ENCODE measurements at places on chromosomes 1 and 21. TPM values are rescaled to one million over a fixed set of nuclear protein-coding genes. Genes with fewer than 3 reads are reported as not detected.
A peak's percentile ranks its signal among the peaks of the same experiment; 100 is the strongest.

The NBPF26 gene
- total RNA-seq: 9.0 TPM

The AVPR1B gene
- not detected for total RNA-seq

The DENND2C gene
- 0.22 TPM for total RNA-seq

The KPRP gene
- not detected for total RNA-seq

The C1orf185 gene
- not detected for total RNA-seq

DNA sequence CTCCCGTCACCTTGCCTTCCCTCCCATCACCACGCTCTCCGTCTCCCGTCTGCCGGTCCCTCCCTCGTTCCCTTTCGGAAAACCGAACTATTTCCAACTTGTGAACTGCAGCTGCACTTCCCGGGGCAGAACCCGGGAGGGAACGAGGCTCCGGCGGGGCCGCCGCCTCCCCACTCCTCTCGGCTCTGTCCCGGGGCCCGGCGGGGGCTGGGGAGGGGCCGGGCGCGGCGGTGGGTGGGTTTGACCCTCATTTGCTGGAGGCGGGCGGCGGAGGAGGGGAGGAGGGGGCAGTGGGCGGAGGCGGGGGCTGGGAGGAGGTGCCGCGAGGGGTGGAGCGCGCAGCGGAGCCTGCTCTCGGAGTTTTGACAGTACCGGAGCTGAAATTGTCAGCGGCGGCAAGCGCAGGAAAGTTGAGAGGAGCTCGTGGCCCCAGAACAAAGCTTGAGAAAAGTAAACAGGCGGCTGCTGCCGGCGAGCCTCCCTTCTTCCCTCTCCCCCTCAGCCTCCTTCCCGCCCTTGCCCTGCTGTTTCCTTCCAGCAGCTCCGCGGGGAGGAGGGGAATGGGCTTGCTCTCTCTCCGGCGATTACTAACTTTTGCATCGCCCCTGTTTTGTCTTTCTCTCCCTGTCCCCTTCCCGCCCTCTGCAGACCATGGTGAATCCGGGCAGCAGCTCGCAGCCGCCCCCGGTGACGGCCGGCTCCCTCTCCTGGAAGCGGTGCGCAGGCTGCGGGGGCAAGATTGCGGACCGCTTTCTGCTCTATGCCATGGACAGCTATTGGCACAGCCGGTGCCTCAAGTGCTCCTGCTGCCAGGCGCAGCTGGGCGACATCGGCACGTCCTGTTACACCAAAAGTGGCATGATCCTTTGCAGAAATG, 2.9 kb downstream of the LMO4 start:
- peak; percentile 67 for DNase-seq

GRCh38 chr1:219067350-219067712, 106.3 kb upstream of the LYPLAL1 start:
- DNase-seq: no peak

GRCh38 chr21:28636752-28637691, 355.7 kb downstream of the LTN1 start:
- DNase-seq: peak; percentile 96

DNA sequence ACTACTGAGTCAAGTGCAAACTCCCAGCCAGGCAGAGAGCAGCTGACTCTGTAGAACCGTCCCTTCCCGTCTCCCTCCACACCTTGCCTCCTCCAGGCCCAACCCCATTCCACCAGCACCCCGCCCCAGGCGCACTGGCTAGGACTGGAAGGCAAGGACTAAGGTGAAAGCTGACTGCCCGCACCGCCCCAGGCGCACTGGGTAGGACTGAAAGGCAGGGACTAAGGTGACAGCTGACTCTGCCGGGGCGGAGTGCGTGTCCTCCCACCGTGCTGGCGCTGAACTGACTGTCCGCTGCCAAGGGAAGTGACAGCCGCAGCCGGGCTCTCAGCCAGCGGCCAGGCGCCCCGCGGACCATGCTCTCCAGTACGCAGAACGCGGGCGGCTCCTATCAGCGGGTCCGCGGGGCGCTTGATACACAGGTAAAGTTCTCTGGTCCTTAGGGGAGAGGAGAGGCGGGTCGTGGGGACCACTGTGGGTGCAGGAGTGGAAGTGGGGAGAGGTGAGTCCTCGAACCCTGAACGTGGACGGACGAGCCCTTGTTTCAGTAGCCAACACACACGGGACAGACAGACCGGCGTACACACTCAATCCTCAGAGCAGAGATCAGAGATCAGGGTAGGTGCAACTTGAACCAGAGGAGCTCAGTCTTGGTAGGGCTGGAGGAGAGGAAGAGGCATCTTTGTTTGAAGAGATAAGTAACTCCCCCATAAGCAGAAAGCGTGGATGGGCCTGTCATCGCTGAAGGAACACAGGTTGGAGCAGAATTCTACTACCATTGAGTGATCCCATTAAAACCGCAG, 58.0 kb downstream of the RBM11 start:
- no peak for DNase-seq

GRCh38 chr1:206636671-206637070, 1.3 kb downstream of the DYRK3 start:
- no peak for DNase-seq

DNA sequence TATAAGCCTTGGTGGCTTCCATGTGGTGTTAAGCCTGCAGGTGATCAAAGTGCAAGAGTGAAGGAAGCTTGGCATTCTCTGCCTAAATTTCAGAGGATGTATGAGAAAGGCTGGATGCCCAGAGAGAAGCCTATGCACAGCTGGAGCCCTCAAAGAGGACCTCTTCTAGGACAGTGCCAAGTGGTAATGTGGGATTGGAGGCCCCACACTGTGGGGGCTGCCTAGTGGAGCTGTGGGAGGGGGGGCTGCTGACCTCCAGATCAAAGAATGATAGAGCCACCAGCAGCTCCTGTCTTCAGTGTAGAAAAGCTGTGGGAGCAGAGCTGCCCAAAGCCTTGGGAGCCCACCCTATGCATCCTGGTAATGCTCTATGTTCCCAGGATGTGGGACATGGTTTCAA, 1512.7 kb upstream of the TPTE start:
- peak; percentile 11 for DNase-seq

DNA sequence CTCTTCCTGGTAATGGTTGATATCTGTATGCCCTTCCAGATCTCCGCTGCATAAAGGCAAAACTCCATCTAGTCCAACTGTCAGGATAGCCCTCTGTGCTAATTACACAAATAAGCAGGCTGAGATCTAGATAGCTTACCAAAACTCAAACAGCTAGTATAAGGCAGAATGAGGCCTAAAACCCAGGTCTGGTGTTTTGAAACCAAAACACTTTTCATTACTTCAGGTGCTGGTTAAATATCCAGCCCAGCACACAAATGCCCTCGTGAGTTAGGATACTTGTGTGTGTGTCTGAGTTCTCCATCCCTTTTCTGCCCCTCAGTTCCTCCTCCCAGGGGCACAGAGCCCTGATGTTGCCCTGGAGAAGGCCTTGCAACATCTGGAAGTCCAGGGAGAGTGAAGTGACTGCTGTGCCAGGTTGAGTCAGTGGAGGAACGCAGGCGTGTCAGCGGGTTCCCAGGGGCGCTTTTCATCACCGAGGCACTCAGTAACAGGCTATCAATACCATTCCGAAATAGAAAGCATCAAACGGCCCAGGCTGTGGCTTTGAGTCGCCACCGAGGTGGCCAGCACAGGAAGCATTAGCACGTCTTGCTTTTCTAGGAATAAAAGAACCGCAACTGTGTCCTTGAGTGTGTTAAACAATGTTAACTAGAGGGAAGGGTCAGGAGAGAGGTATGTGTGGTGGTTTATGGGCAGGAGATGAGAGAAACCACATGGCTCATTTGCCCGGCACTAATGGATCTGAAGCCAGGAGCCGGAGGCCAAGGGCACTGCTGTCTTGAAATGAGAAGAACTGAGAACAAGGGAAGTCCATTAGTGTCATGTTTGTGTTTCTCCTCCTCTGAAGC, 90.7 kb upstream of the WLS start:
- no peak for DNase-seq

DNA sequence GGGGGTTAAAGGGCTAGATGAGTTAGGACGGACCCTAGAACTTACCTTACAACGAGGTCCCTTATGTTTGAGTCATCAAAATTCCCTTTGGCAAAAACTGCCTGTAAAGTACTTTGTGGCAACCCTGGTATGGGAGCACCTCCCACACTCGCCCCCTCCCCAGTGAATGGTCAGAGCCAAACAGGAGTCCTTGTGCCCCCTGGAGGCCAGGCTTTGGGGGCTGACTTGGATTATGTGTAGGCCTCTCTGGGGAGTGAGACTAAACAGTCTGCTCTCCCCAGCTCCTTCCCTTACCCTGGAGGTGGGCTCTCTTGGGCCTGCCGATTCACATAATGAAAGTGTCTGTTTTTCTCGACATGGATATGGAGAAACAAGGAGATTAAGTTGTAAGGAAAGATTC, 81.2 kb downstream of the ADCY10 start:
- no peak for DNase-seq

DNA sequence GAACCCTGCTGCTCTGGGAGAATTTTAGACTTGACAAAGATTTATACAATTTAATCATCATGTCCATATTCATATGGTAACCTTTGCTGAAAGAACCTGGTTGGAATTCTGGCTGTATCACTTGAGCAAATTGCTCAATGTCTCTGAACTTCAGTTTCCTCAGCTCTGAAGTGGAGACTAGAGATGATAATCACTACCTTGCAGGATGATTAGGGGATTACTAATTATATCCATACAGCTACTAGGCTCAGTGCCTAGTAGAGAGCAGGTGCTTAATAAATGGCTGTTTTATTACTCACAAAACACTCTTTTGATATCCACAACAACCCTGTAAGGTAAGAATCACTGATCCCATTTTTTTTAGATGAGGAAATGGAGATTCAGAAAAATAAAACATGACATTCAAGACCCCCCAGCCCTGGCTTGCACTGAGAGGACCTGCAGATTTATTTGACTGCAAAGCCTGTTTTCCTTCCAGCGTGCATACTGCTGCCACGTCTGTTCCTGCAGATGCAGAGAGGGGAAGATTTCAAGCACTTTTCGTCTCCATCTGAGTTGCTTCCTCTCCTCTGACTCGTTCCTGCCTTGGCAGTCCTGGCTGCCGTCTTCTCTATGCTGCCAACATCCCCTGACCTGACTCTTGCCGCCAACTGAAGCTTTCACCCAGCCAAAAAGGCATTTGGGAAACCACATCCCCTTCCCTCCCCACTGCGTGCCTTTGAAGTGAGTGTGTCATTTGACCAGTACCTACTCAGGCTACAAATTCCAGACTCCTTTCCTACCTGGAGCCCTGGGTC, 203.0 kb downstream of the PLPP3 start:
- DNase-seq: peak; percentile 7

Data from endothelial cell of umbilical vein (primary cell).